ENCODE measurements at places on chromosomes 5 and 9.

DNA sequence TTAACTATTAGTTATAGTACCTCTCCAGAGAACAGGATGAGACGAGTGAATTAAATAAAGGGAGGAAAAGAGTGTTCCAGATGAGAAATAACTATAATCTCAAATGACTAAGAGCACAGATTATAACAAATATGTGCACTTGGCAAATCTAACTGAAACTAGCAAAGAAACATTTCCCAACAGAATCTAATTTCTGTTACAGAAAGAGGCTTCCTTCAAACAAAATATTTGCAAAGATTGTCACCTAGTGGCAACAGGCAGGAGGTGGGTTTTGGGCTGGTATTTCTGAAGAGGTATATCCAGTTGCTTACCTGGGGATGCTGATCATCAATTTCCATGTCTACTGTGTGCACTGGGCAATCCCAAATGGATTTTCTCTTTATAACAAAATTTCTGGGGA is 5.6 kb upstream of the SPDL1 start:
- peak; percentile 59 for DNase-seq

- no peak for DNase-seq
These were observed 2.9 kb upstream of the INSL6 start for GRCh38 chr9:5188060-5188984.

DNA sequence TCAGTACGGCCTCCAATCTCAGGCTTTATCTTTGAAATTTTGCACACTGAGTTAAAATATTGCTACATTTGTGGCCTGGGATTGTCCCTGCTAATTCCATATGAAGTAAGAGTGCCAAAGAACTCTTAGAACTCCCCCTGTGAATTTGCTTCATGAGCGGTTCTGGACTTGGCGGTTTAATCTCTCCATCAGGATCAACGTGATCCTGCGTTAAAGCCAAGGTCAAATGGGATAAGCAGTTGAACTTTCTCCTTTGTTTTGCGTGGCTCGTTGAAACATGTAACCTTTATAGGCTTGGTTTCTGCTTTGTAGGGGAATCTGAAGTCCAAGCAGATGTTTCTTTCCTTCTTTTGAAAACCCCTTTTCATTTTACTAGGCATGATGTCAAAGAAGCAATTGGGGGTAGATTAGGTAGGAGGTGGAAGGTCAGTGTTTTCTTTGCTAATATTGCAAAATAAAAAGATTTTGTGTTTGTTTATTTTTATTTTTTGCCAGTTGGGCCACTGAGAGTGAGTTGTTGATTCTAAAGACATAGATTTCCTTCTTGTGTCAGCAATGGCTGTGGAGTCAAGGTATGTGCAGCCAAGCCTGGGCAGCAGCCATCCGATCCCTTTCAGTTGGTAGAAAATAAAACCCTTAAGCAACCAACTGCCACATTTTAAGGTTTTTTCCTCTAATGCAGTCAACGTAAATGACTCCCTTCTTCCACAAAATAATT is 390.8 kb downstream of the NNT start:
- DNase-seq = no peak

GRCh38 chr9:119283078-119283794 is 86.0 kb downstream of the BRINP1 start:
- DNase-seq = peak; percentile 4

GRCh38 chr5:6838736-6839135 is 125.5 kb downstream of the TENT4A start:
- DNase-seq = no peak

DNA sequence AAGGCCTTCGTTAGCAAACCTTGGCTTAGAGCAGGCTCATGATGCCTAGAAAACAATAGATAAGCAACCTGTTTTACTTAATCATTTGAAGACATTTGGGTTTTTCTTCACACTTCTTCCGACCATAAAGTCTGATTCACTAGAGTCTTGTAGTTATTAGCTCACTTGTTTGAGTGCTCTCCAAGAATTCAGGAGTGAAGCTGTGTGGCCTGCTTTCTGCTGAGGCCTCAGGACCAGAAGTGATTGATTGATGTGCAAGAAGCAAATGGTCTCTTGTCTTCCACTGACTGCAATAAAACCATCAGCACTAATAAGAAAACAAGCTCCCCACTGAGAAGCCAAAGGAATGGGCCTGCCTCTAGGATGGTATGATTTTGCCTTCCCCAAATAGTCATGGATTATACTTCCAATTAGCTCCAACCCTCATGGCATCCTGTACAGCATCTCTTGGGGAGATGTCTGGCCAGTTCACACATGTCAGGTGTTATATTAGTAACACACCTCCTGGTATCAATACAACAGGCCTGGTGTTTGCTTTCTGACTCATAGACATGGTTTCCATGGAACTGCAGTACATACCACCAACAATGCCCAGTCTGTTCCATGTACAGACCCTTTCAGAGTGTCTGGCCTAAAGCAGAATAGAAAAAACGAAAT is 317.6 kb downstream of the CWC27 start:
- DNase-seq = no peak

- peak; percentile 57 for DNase-seq
These were observed 2.4 kb downstream of the ATG12 start for GRCh38 chr5:115838885-115839518.

DNA sequence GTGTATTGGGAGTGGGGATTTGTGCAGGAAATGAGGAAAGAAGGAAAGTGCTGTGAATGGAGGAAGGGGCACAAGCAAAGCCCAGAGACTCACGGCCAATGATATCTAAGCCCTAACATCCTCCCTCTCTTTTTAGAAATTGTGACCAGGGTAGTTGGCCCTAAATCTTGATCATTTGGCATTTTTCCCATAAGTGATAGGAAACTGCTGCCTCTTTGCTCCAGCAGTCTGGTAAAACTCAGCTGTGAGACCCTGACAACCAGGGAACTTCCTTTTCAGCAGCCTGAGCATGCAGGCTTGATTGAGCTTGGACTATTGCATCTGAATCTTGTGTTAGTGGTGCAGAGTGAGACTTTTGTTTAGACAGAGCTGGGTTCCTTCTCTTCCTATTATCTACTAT is 9.6 kb upstream of the ADRB2 start:
- no peak for DNase-seq

DNA sequence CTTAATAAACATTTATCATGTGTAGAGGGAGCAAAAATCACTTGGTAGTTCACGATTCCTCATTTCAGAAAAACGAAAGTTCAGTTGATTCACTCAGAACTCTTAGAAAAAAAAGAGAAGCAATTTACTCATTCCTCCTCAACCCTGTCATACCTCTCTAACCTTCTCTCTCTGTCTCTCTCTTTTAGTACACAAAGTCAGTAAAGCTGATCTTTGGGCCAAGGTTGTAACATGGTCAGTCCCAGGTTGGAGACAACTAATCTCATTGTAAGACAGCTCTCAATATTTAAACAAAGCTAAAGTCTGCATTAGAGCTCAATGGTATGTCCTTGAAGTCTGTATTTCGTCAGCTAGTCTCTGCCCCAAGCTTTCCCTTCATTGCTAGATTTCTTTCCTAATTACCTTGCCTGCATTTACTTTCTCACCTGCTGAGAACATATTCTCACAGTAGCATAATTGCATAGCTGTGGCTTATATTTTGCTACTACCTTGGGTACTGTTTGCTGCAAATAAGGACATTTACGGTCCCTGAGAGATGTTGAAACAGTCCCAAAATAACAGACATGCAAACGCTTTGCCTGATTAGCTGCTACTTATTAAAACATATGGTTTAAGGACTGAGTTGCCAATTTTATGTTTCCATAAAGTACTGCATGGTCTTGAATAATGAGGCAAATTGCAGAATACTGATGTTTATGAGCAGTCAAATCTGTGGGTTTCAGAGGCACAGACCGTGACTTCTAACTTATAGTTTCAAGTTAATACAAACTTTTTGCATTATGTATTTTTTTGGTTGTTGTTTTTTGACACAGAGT is 138.3 kb downstream of the GPBP1 start:
- DNase-seq = no peak

- no peak for DNase-seq
These were observed 3.8 kb downstream of the LHFPL2 start for GRCh38 chr5:78644741-78645300.

- DNase-seq = no peak
These were observed 7.8 kb upstream of the DDX41 start for GRCh38 chr5:177524539-177524900.

- no peak for DNase-seq
These were observed 124.5 kb upstream of the KLF9 start for GRCh38 chr9:70539001-70539400.

GRCh38 chr9:77648234-77649108 is at the start of gene GNA14:
Gene GNA14 (minus strand): TSS chr9:77648322. CDS start chr9:77647793, 529 bp downstream.
- DNase-seq = no peak

- DNase-seq = no peak
These were observed 580 bp upstream of the PRRX2 start for GRCh38 chr9:129664746-129665388.

DNA sequence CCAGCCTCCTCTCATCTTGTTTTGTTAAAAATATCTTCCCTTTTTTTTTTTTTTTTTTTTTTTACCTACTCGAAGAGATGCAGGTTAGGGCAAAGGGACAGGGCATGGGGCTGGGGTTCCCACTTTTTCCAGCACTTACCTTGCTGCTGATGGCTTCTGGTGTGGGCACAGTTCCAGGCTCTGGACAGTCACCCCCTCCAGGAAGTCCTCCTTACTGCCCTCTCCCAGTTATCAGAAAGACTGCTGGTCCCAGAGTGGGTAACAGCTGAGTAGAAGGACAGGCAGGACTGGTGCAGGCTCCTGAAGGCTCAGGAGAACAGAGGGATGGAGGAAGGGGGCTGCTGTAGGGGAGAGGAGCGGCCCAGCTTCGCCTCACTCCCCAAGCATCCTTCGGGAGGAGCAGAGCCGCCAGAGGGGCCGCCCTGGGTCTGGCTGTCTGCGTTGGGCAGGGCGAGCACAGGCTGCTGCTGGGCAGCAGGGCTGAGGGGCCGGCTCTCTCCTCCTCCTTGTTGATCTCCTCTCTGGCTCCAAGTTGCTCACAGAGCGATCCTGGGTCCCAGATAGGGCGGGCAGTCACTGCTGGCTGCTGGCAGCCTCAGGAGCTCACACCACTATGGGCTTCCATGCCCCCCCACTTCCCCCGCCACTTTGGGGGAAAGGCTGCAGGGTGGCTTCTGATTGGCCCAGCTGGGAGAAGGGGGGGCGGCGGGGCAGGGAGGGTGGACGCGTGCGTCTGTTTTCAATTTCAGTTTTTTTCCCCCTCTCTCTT is at the start of gene PDGFRB:
Gene PDGFRB, minus strand, starts transcription at position 588 of the 769 bp plus-strand sequence. CDS start 18,798 bp downstream, outside the sequence.
- DNase-seq = peak; percentile 94

DNA sequence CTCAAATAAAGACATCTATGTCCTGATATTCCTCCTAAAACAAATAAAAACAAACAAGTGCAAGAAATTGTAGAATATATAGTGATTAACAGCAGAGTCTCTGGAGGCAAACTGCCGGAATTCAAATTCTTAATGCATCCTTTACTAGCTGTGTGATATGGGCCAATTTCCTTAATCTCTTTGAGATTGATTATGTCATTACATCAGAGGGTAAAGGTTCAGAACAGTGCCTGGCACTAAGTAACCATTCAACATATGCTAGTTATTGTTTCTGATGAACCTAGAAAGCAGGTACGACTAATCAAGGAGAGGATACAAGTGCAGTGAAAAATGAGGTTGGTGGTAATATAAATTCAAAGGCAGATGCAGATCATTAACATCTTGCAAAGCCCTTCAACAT is 81.1 kb upstream of the ADAMTS19 start:
- DNase-seq = no peak

GRCh38 chr5:160451281-160451680 is 29.6 kb downstream of the PTTG1 start:
- no peak for DNase-seq

DNA sequence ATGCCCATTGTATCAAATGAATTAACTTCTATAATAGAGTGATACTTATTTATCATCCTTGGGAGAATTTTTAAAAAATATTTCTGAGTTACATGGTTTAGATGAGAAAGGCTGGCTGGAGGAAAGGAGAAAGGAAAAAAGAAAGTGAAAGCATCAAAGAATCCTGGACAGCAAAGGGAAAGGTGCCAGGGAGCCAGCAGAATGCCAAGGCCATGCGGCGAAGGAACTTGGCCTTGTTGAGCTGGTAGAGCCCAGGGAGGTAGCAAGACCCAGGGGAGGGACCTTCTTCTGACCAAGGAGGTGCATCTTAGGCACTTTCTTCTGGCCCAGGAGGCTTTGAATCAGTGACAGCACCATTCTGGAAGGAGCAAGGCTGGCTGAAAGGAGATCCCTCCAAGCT is 240.5 kb downstream of the ENC1 start:
- no peak for DNase-seq

- no peak for DNase-seq
These were observed 10.0 kb upstream of the INSL6 start for GRCh38 chr9:5195463-5195862.

Data from fibroblast of skin of right biceps (primary cell).